ENCODE measurements at places on chromosomes 16 and 17. TPM values are rescaled to one million over a fixed set of nuclear protein-coding genes. Genes with fewer than 3 reads are reported as not detected.

- no peak for DNase-seq
Measured at GRCh38 chr17:11506635-11507034, 91.6 kb upstream of the DNAH9 start.

- no peak for DNase-seq
Measured at GRCh38 chr16:12433691-12434390, 369.8 kb downstream of the CPPED1 start.

GRCh38 chr16:90037276-90037675, 18.0 kb upstream of the DBNDD1 start:
- DNase-seq, result no peak

- DNase-seq, result no peak
Measured at GRCh38 chr17:20157001-20157310, 147.8 kb downstream of the SPECC1 start.

The ZNF18 gene
- total RNA-seq, result 4.5 TPM
